A549 (cell line): ENCODE measurements at places on chromosomes 2 and 18.

- no peak for DNase-seq
Measured at GRCh38 chr2:63667132-63667700, 78.5 kb downstream of the MDH1 start.

GRCh38 chr18:28771849-28772248 is 594.9 kb upstream of the CDH2 start:
- no peak for DNase-seq

GRCh38 chr2:111626037-111626864 is 257.7 kb downstream of the ANAPC1 start:
- no peak for DNase-seq

DNA sequence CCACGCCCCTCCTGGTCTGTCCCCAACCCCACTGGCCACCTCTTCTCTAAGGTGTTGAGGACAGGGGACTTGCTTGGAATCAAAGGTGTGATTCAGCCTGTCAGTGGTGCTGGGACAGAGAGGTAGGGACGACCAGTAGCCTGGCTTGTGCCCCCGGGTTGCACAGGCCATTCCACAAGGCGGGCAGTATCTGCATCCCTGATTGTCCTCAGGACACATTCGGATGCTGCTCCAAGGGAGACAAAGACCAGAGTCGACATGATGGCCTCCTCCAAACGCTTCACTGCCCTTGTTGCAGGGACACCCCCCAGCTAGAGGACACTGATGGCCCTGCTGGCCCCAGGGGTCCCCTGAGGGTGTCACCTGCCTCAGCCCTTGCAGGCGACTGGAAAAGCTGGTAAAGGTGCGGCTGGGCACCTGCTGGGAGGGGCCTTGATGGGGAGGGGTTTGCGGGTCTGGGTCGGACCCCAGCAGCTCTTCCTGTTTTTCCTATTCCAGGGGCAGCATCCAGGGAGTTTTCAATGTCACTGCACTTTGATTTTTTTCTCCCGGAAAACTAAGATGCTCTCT is 98.0 kb downstream of the PTGR3 start:
- DNase-seq, result no peak

DNA sequence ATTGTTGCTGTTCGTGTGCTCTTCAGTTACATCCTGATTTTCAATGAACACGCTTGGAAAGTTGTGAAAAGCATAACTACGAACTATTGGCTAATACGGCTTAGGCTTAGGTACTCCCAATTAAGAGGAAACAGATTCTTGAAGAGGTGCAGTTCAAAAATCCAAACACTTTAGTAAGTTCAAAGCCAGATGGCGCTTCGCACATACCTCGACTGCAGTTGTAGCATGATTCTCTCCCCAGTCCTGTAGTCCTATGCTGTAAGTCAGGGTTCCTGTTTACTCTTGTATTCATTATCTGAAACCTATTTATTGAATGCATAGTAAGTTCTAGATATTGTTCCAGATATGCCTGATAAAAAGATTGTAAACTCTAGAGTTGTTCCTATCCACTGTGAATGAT is 165.2 kb downstream of the TRIB2 start:
- DNase-seq, result no peak

- DNase-seq, result peak; percentile 23
Measured at GRCh38 chr2:130341562-130342019, 1.1 kb upstream of the IMP4 start.

GRCh38 chr18:73683409-73684238 is 464.0 kb downstream of the FBXO15 start:
- DNase-seq, result no peak

GRCh38 chr2:8528863-8529262 is 153.0 kb upstream of the ID2 start:
- no peak for DNase-seq

DNA sequence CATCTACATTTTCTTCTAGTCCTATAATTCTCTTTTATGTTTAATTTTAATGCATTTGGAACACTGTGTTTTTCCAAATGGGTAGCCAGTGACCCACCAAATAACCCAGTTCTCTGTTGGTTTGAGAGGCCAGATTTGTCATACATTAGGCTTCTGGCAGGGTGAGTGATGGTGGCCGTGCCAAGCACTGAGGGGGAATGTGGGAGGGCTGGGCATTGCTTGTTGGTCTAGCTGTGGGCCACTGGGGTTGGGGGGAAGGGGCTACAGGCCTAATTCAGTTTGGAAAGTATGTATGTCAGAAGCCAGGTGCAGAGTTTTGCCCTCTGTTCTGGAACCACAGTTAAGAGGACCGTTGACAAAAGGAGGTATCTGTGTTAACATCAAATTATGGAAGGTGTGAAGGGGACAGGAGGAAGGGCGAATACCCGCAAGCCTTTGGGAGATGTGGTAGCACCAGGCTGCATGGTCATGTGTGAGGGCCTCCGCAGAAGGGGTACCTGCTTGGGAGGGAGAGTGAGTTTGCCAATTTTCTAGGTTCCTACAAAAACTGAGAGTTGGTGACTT is 38.1 kb upstream of the SCLY start:
- no peak for DNase-seq

GRCh38 chr18:34386803-34387202 is 162.1 kb upstream of the NOL4 start:
- no peak for DNase-seq

- DNase-seq, result no peak
Measured at GRCh38 chr2:18119883-18120282, 241.4 kb downstream of the KCNS3 start.

DNA sequence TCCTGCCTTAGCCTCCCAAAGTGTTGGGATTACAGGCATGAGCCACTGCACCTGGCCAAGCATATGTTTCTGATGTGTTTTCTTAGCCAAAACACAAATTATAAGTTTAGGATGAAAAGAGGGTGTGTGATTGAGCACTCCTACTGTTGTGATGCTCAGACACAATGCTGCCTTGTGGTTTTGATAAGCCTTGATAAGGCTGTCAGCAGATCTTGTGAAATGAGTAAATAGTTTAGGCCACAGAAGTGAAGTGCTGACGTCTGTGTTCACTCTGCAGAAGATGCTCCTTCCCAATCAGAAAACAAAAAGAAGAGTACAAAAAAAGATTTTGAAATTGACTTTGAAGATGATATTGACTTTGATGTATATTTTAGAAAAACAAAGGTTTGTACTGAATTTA is 24.3 kb downstream of the NCAPH start:
- DNase-seq, result no peak

- no peak for DNase-seq
Measured at GRCh38 chr2:170433448-170433847, 255.5 kb downstream of the MYO3B start.
